CD14-positive monocyte (primary cell): ENCODE measurements at places on chromosomes 11 and 22.

GRCh38 chr22:28909375-28909774 is 26.0 kb downstream of the ZNRF3 start:
- DNase-seq, result no peak

DNA sequence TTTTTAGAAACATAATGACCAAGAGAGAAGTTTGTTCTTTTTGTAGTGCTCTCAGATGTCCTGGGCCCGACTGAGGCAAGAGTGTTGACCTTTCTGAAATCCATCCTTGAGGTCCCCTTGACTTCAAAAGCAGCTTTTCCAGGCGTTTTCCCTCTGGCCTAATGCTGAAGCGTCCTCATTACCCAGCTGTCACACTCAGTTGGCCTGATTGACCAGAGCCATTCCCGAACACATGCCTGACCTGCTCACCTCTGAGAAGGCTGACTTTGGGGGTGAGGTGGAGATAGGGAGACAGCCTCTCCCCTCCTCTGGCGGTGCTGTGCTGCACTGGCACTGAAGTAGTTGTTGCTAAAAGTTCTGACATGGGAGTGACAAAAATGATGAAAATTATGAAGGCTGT is 66.9 kb downstream of the ALX4 start:
- no peak for DNase-seq

DNA sequence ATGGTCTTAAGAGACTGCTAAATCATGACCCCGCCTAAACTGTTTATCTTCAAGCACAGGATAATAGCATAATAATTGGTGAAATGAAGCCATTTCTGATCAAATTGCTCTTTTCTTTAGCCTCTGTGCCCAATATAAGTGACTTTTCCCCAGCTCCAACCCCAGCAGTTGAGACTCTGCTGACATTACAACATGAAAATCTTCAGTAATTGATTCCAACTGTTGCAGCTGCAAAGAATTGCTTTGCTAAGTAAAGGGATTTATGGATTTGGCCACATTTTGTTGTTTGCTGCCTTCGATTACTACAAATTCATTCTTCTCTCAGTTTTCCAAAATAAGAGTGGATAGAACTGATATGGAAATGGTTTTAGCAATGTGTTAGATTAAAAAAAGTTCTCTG is 576.7 kb upstream of the LRRC4C start:
- no peak for DNase-seq

DNA sequence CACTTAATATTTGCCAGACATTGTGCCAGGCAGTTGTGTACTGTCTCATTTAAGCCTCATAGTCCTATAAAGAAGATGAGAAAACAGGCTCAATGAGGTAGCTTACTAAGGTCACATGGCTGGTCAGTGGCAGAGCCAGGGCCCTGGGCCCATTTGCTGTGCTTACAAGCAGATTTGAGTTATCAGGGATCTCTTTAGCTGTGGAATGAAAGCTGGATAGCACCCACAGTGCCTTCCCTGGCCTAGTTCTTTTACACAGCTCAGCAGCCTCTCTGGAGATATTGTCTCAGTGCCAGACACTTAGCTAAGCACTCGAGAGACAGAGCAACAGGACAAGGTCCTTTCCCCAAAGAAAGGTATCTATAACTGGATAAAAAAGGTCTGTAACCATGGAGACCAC is 6.1 kb downstream of the TMEM86A start:
- no peak for DNase-seq

- no peak for DNase-seq
These were observed 446 bp downstream of the VSTM5 start for GRCh38 chr11:93849751-93850593.

DNA sequence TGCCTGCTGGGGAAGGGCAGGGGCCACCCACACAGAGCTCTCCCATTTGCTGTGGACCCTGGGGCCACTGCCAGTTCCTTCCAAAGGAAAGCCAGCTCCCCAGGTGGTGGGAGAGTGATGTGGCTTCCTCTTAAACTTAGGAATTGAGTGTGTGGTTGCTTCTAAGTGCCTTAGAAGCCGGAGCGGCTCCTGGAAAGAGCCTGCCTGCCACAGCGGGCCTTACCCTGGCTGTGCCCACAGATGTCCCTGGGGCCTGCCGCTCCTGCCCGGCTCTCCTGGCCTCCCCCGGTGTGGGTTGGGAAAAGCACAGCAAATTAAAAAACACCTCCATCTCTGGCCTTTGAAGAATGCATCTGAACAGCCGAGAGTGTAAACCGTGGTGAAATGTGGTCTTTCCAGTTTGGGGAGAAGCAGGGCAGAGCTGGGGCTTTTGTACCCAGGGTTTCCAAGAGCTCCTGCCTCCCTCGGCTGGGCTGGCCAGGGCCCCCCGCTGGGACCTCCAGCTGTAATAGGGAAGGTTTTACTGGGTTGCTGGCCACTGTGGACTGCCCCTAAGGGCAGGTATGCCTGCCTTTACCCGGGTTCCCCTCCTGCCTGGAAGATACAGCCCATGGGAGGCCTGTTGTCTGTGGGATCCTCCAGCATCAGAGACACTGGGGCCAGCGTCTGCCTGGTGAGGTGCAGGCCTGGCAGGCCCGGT is 30.2 kb downstream of the LRP5 start:
- no peak for DNase-seq

DNA sequence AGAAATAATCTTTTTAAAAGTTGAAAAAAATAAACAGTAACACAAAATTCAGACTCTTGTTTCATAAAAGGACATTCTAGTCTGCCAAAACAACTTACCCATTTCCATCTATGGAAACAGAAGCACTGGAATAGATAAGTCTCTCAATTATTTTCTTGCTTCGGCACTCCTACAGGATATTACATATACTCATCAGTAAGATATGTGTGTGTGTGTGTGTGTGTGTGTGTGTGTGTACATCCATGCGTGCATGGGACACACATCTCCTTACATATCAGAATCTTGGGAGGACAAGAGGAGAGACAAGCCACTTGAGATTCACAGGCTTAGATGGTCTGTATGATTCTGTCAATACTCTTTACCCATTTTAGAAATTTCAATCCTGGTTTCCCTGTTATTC is 144.6 kb downstream of the ATG16L2 start:
- no peak for DNase-seq
